Stimulated activated CD4-positive, alpha-beta T cell treated with anti-CD3 and anti-CD28 coated beads, TNF-alpha, amount 100 ng/mL, for 1 hour (primary cell): ENCODE measurements at places on chromosomes 5 and 9.

GRCh38 chr9:96052686-96053085 lies 177.2 kb downstream of the ERCC6L2 start:
- no peak for DNase-seq

GRCh38 chr9:4743131-4743875 lies 2.3 kb upstream of the AK3 start:
- DNase-seq, result no peak

DNA sequence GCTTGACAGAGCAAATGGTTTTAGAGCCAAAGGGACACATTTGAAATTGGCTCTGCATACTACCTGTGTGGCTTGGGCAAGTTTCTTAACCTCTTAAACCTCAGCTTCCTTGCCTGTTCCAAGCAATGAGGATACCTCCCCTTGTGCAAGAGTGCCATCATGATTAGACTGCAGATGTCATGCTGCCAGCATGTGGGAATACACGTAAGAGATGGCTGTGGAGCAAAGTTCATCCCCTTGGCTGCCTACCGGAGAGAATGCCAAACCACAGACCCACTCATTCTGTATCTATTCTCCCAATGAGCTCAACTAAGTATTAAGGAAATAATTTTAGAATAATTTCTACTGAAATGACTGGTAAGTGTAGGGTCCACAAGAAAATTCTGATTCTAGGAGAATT lies 101.3 kb downstream of the WDR41 start:
- no peak for DNase-seq

- no peak for DNase-seq
Observed at GRCh38 chr9:95746408-95747180, 128.9 kb upstream of the ERCC6L2 start.

DNA sequence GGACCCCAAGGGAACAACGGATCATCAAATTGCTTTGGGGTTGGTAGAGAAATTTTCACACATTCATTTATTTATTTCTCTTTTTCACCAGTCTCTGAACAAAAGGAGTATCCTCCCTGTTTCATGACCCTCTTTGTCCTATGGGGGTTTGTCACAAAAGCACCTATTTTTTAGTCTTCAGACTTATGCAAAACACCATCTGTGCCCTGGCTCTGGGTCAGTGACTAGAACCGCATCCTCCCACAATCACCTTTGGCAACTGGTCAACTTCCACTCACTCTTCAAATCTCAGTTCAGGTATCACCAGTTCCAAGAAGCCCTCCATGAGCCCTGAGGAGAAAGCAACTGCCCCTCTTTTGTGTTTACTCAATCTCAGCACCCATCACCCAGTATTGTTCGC lies 395.7 kb downstream of the CDK5RAP2 start:
- DNase-seq, result no peak

DNA sequence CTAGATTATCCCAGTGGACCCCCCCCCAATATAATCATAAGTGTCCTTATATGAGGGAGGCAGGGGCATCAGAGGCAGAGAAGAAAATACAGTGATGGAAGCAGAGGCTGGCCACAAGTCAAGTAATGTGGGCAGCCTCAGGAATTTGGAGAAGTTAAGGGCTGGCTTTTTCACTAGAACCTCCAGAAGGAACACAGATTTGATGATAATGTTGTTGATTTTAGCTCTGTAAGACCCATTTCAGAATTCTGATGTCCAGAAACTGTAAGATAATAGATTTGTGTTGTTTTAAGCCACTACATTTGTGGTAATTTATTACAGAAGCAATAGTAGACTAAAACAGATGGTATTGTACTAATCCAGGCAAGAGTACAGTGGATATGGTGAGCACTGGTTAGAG lies 36.3 kb upstream of the LRRTM2 start:
- DNase-seq, result no peak

DNA sequence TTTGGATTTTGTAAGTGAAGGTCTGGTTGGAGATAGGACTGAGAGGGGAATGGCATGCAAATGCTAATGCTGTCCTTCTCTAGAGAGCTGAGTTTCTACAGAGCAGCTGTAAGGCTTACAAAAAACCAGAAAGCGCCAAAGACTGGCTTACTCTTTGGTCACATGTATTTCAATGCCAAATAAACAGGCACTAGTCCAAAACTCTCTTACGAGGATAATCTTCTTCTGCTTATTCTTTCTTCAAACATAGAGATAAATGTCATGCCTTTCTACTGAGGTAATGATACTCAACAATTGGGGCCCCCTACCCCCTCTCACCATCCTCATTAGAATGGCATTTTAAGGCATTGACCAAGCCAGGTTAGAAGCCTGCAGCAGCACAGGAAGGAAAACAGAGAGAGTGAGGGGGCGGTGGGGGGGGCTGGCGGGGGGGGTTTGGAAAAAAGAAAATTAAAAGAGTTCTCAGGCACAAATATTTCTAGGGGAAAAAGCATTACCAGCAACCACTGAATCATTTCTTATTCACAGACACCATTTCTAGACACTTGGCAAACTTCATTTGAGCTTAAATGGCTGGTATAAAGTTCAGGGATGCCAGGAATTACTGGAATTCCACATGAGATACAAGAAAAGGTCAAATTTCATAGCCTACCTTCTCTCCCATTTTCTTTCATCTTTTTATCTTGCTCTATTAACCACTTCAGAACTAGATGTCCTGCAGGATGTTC lies 34.0 kb downstream of the PUM3 start:
- DNase-seq, result no peak

GRCh38 chr9:5511476-5511875 lies 1.1 kb downstream of the PDCD1LG2 start:
- no peak for DNase-seq

GRCh38 chr5:33507426-33507825 lies 66.7 kb downstream of the TARS1 start:
- DNase-seq, result no peak
